T-helper 22 cell (primary cell): ENCODE measurements at places on chromosomes 6 and 20.

DNA sequence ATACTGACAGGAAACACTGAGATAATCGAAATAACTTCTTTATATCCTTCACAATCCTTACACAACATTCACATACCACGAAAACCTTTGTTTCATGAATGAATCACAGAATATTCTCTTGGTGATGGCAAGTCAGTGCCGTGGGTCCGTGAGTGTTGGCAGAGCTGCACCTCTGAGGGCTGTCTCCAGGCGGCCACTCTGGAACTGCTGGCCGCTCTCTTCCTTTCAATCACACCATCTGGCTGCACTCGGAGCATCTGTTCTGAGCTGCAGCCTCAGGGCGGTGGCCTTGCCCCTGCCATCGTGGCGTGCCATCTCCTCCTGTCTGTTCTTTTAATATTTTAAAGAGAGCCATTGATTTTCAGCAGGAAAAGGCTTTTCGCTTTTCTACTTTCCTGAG lies 129.4 kb upstream of the AFDN start:
- DNase-seq: no peak

- no peak for DNase-seq
These were observed 155.5 kb downstream of the ESR1 start for GRCh38 chr6:151963001-151963400.

DNA sequence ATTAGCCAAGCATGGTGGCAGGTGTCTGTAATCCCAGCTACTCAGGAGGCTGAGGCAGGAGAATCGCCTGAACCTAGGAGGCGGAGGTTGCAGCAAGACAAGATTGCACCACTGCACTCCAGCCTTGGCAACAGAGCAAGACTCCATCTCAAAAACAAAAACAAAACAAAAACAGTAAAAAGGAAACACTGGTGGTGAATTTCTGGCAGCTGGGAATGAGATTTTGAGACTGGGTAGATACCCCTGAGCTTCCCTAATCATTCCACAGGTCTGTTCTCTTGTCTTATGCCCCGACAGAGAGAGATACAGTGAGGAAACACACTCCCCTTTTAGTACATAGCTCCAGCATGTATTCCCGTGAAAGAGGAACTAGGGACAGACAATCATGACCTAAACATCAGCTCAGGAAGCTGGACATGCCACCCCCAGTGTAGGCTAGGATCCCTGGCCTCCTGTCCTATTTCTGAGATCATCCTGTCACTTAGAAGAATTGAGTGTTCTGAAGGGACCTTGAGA lies 9.6 kb downstream of the MAN1A1 start:
- DNase-seq: no peak

DNA sequence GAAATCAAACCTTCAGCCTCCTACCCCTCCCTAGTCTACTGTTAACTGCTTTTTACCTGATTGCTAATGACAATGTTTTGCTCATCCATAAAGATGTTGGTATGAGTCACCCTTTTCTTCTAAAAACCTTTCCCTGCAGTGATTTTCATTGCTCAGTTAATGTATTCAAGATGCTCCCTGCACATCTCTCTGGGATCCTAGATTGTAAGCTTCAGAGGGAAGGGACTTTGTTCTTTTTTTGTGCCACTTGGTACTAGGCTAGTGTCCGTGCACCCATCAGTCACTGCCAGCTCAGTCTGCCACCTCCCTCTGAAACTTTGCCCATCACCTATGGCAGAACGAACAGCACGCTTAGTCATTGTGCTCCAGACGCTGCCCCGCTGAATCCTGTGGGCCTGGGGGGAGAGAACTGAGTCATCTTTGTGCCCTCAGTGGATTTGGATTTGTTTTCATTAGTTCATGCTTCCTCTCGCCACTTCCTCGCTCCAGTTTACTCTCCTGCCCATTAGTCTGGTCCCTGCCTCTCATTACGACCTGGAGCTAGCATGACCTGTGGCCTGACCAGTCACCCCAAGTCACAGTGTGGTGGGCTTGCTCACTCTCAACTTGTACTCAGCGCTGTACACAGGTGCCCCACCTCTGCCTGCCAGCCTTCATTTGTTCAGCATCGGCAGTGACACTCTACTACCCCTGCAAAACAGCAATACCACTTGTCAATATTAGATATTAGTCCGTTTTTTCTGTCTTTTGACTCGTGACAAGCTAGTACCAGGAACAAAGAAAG lies 78.0 kb upstream of the TMEM181 start:
- no peak for DNase-seq

GRCh38 chr20:13684566-13685222 lies 46.0 kb upstream of the TASP1 start:
- DNase-seq: no peak

DNA sequence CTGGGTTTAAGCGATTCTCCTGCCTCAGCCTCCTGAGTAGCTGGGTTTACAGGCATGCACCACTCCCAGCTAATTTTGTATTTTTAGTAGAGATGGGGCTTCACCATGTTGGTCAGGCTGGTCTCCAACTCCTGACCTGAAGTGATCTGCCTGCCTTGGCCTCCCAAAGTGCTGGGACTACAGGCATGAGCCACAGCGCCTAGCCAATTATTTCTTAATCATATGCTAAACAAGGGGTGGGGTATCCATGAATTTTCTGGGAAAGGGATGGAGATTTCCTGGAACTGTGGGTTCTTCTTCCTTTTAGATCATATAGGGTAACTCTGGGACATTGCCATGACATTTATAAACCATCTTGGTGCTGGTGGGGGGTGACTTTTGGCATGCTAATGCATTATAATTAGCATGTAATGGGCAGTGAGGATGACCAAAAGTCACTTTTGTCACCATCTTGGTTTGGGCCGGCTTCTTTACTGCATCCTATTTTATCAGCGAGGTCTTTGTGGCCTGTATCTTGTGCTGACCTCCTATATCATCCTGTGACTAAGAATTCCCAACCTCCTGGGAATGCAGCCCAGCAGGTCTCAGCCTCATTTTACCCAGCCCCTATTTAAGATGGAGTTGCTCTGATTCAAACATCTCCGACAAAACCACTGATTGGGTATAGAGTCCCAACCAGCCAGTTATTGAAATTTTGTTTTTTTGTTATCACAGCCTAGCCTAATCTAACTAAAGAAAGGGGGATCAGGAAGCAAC lies 29.9 kb upstream of the DDR1 start:
- DNase-seq: no peak

GRCh38 chr20:4721719-4722118 lies at the start of gene PRND:
Gene PRND, plus strand, starts transcription at chr20:4721909. Its CDS starts 2,643 bp downstream, at chr20:4724552.
- no peak for DNase-seq
